Ureter (tissue), 1 donor: ENCODE measurements at places on chromosomes 16 and 17. TPM values are rescaled to one million over a fixed set of nuclear protein-coding genes. Genes with fewer than 3 reads are reported as not detected.

DNA sequence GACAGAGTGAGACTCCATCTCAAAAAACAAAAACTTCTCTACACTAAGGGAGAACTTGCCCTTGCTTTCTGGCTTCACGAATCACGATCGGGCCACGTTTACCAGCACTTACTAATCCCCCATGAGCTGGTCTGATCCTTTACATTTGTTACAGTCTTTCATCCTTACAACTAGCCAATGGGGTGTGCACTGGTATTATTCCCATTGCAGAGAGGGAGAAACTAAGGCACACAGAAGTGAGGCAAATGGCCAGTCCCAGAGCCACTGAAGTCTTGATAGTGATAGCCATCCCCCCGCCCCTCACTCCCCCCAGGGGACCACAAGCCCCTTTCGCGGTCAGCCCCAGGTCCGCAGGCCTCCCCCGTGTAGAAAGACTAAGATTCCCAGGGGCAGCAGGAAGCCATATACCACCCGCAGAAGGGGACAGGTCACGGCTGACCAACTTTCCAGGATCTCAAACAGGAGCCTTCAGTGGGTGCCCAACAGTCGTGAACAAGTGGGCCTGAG, 868 bp downstream of the NATD1 start:
- no peak for DNase-seq

DNA sequence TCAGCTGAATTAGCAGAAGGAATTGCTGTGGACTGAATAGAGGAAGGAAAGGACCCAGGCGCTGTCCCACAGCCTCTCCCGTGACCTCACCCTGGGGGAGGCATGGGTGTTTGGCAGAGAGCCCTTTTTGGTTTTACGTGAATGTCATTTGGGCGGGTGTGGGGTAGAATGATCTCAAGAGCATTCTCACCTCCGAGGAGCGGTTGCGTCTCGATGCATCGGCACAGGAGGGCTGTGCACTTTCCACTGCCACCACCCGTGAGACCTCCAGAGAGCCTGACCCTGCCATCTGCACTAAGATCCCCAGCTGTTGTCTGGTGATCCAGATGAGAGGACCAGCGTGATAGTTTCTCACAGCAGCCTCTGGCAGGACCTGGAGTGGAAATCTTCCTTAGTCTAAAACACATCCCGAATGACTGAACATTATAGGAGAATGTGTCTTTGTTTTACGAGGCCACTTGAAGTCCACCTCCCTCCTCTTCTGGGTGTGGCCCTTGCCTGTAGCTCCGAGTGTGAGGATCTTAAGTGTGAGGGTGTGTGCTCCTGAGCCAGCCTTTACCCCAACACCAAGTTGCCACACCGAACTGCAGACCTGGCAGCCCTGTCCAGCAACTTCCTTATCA, 29.3 kb downstream of the FOXK2 start:
- DNase-seq, result no peak

DNA sequence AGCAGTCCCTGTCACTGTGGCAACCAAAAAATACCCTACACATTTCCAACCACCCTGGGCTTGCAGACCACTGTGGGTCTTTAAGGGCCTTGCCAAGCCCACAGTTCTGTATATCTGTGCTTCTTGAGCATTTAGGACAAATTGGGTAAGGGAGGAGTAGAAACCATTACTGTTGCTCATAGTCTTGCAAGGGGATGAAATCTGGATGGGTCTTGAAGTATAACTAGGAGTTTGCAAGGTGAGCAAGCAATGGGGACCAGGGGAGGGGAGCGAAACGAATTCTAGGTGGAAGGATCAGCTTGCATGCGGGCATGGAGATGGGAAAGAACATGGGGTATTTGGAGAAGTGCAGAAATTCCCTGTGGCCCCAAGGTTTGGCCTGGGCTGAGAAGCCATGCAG, 202.9 kb downstream of the RAB11FIP4 start:
- no peak for DNase-seq

GRCh38 chr17:32461853-32462617, 17.7 kb downstream of the PSMD11 start:
- no peak for DNase-seq

- no peak for DNase-seq
Measured at GRCh38 chr16:64094992-64095634, 1026.8 kb downstream of the CDH11 start.

The CNGB1 gene
- total RNA-seq, result 1.5 TPM

GRCh38 chr17:16437083-16437482, 21.7 kb downstream of the TRPV2 start:
- no peak for DNase-seq

GRCh38 chr17:59893676-59894100, 767 bp downstream of the RPS6KB1 start:
- no peak for DNase-seq

The FAM83G gene
- total RNA-seq, result 8.3 TPM

DNA sequence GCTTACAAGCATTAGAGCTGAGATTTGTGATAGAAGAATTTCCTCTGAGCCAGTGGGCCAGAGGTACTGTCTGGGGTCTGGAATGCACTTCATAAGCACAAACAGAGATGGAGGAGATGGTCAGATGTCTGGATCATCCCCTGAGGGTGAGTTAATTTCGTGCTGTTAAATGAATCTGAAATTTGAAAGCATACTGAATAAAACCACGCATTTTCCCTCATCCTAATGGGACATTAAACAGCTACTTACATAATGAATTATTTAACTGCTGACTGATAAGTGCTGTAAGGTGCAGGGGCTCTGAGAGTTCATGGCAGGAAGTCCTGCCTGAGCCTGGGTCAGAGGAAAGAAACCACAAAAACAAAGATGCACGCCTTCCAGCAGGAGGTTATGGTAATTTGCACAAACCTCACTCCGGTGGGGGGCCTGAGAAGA, 136.3 kb upstream of the XYLT1 start:
- no peak for DNase-seq
